ENCODE measurements at places on chromosomes 5 and 9.

DNA sequence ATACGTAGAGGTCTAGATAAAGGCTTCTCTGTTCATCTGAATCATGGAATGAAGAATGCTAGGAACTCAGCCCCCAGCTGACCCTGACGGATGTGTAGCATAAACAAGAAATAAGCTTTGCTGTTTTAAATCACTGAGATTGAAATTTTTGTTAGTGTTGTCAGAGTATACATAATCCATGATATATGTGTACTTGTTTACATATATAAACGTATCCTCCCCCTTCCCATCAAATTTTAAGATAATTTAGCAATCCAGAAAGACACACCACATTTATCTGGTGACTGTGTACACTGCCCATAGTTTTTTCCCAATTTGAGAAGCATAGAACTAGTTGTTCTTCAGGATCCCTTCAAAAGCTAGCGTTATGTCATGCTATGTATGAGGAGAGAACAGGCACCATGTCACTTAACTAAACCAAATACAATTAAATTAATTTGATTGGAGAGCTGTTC, 80.8 kb upstream of the OSMR start:
- no peak for DNase-seq

GRCh38 chr9:122464633-122465567, 12.8 kb downstream of the OR1J1 start:
- DNase-seq: peak; percentile 76

DNA sequence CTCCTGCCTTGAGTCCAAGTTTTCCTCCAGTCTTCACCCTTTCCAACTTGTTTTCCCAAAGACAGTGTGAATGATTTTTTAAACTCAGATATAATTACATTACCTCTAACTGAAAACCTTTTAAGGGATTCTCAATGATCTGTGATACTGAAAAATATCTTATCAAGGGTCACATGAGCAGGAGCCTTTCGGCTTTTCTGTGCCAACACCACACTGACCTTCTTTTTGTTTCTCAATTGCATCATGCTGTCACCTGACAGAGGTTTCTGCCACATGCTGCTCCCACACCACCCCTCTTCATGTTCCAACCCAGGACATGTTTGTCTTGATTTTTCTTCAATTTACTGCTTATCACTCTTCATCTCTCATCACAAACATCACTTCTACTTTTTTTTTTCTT, 820.0 kb downstream of the PRELID2 start:
- DNase-seq: no peak

DNA sequence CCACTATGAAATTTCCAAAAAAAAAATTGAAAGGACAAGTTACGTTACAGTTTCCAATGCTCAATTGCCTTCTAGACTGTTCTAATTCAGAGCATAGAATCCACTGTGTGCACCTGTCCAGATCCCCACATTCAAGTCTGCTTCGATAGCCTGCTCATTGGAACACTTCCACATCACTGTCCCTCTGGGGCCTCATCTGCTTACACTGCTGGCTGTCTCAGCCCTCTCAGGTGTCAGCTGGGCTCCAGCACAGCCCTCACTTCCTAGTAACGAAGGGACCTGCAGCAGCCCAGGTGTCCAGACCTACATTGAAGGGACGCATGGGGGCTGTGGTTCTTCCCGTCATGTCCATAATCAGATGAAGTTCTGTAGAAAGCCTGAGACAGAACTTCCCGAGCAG, 94.3 kb upstream of the EMB start:
- DNase-seq: no peak

DNA sequence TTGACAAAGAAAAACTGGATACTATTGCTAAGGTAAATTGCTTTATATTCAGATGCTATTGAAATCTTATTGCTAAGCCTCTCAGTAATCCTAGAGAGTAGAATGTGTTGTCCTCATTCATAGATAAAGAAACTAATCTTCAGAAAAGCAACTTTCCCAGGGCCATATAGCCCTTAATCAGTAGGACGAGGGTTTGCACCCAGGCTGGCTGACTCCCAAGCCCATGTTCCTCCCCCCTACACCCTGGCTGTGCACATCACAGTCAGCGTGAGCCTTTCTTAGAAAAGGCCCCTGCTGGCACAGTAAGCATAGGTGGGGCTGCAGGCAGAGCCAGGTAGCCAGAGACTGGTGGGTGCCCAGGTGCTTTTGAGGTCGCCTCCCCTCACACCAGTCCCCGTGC, 15.8 kb upstream of the GLIPR2 start:
- no peak for DNase-seq

DNA sequence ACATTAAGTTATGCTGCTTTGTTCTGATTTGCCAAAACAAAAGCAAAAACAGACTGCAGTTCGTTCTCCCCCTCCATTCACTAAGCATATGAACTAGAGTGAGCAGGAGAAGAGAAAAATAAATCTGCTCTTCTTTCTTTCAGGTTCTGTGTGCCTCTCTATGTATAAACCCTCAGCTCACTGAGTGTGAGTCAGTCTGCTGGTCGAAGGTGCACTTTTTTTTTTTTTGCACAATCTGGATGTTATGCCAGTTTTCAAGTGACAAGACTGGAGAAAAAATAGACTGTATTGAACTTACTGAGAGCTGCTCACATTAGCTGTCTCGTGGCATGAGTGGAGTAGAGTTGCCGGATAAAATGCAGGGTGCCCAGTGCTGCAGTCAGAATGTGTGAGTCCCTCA, 244.6 kb upstream of the ATP10B start:
- DNase-seq: no peak

DNA sequence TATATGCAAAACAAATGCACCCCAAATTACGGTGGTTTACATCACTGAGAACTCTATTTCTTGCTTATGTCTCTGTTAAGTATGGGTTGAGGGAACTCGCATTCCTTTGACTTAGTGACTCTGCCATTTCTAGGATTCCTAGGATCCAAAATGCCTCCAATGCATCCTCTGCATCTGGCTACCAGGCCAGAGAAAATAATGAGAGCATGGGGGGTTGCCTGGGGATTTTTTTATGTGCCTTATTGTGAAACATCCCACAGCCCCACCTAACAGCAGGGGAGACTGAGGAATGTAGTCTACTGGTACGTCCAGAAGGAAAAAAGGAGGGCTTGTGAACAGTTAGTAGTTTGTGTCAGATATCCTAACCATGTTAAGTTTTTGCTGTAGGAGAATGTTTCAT, 466.0 kb upstream of the ARRDC3 start:
- DNase-seq: no peak

- DNase-seq: no peak
Measured at GRCh38 chr5:36642089-36642488, 35.7 kb downstream of the SLC1A3 start.

DNA sequence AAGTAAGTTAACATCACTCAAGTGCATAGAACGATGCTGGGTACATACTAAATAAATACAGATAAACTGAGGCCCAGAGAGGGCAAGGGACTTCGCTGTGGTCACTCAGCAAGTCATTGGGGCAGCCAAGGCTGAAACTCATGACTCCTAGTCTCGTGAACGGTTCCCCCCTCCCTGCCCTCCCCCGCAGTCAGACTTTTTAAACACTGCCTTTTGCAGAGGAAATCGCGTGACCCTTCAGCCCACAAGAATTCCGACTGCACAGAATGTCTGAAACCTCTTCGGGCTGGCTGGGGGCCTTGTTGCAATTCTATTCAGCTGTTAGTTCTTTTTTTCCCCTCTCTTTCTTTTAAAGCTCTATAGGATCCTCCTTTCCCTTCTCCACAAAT, 28.1 kb downstream of the NEK6 start:
- DNase-seq: no peak

- DNase-seq: no peak
Measured at GRCh38 chr5:178334861-178335260, 102.3 kb upstream of the PHYKPL start.

GRCh38 chr9:134010310-134011173, 14.7 kb upstream of the BRD3OS start:
- no peak for DNase-seq

GRCh38 chr5:177553671-177554429, 513 bp downstream of the FAM193B start:
- peak; percentile 16 for DNase-seq

DNA sequence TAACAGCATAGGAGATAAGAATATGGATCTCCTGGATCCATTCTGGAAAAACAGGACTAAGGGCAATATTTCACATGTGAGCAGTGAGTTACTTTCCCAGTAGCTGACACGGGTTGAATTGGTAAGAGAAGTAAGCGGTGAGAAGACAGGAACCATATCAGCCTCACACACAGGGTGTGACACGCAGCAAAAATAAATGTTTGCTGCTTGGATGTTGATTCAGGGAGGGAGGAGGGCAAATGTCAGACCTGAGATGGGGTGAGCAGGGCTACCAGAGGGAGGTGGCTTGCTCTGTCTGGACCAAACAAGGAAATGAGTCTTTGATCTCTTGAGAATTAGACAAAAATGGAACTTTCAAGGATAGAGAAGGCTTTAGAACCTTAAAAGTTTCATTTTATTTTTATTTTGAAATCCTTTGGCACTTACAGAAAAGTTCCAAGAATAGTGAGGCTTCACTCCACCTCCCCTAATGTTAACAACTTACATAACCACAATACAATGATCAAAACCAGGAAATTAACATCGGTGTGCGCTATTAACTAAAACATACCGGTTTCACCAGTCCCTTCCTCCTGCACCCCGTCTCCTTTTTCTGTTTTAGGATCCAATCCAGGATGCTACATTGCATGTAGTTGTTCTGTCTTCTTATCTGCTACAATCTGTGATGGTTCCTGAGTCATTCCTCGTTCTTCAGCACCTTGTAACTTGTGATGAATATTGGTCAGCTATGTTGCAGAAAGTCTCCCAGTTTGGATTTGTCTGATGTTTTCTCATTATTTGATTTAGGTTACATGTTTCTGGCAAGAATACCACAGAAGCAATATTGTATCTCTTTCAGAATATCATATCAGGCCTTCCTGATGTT, 20.5 kb upstream of the ARHGEF28 start:
- no peak for DNase-seq

DNA sequence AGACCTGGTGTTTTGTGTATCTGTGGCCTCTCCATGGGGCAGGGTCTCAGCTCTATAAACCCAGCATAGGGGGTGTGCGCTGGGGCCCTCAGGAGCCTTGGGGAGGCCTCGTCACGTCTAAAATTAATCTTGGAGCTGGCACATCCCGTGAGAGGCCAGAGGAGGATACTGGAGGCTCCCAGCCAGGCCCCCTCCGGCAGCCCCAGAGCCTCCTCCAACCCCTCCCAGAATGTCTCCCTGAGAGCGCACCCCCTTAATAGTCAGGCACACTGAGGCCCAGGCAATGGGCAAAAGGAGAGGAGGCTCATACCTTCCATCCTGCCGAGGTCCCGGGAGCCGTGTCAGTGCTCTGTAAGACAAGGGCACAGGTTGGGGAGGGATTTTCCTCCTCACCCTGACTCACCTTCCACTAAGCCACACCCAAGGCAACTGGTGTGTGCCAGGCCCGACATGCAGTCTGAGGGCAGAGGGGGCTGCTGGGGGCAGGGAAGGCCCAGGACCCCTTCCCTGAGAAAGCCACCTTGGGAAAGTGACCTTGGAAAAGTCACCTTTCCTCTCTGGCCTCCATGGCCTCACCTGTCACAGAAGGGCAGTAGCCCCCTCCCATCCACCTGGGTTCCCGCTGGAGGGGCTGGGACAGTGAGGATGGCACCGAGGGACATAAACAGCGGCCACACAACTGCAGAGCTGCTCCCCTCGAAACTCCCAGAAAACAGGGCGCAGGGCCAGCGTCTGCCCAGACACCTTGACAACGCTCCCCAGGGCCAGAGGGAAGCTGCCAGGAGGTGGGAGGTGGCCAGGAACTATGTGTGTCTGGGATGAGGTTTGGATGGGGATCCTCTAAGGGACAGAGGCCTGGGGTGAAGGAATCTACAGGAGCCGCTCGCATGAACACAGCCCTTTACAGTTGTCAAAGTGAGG, 2.9 kb downstream of the AK1 start:
- DNase-seq: no peak

GRCh38 chr9:127612939-127613582, 984 bp downstream of the STXBP1 start:
- peak; percentile 61 for DNase-seq

DNA sequence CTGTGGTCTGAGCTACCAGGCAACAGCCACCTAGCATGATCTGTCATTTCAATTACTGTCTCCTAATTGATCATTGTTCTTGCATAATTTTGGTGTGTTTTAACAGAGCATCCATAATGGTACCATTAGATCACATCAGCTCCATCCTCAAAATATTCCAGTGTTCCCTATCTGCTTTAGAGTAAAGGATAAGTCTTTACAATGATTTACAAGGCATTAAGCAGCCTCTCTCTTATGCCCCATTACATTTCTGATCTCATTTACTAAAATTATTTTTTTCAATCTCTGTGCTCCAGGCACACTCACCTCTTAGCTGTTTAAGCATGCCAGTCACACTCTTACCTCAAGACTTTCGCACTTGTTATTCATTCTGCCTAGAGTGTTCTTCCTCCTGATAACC, 389.9 kb upstream of the PTPRD start:
- DNase-seq: no peak

DNA sequence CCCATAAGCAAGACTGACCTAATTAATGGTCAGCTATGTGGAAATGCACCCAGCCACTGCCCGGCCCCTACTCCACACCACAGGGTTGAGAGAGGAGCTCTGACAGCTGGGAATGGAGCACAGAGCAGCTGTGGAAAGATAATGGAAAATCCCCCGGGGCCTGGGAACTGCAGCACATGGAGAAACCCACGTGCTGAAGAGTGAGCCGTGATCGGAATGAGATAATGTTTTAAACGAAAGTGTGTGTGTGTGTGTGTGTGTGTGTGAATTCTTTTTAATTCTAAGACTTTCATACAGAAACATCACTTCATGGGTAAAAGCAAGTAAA, 13.1 kb upstream of the SLC12A7 start:
- no peak for DNase-seq

GRCh38 chr5:53257806-53258373, 148.3 kb upstream of the MOCS2 start:
- DNase-seq: no peak

- no peak for DNase-seq
Measured at GRCh38 chr5:71839096-71839884, 120.2 kb downstream of the CARTPT start.

DNA sequence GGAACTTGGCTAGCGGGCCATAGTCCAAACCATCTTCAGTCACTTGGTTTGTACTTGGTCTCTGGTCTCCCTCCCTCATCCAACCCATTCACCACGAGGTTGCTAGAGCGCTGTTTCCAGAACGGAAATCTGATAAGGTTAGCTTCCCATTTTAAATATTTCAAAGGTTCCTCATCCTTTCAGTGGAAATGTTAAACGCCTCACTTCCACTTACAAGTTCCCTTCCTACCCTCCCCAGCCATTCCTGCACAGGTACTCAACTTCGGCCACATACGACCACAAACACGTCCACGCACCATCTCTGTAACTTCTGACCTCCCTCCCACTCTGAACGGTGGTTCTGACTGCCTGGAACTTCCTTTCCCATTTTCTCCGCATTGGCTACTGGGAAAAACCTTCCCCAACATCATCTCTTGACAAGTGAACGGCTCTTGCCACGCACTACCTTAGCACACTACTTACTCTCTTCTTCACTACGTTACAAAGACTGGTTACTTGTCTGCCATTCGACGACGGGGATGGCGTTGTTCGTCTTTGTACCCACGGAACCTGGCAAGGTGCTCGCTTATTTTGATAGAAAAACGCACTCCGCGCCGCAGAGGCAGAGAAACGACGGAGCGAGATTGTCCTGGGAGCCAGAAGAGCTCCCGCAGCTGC, 629 bp downstream of the CCNH start:
- DNase-seq: peak; percentile 37

- DNase-seq: no peak
Measured at GRCh38 chr9:105978336-105978735, 284.0 kb downstream of the TMEM38B start.

GRCh38 chr5:7094626-7095025, 301.3 kb upstream of the ADCY2 start:
- no peak for DNase-seq

All from NCI-H2081 (cell line).